ENCODE measurements at places on chromosomes 11 and 22.

DNA sequence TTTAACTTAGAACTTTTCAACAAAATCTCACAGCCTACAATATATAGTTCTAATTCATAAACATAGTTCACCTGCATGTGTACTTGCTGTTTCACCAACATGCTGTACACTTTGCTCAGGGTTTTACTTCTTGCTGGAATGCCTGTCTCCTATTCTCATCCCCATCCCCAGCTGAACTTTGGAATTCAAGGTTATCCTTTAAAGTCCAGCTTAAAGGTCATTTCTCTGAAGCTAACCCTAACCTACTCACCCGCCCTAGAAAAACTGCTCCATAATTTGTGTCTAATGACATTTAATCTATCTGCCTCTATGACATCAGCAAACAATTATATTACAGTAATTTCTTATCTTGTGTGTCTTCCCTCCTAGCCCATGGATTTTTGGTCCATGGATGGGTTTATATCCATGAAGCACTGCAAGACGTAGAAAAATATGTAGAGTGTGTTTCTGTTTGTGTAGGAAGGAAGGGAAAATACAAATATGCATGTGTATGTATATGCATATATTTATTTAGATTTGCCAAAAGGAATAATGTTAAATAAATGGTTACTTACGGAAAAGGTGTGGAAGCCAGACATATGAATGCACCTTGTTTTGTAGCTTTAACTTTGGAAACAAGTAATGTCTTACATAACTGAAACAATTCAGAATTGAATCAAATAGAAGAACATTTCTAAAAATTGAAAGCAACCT lies 99.5 kb upstream of the APOA1 start:
- no peak for DNase-seq

DNA sequence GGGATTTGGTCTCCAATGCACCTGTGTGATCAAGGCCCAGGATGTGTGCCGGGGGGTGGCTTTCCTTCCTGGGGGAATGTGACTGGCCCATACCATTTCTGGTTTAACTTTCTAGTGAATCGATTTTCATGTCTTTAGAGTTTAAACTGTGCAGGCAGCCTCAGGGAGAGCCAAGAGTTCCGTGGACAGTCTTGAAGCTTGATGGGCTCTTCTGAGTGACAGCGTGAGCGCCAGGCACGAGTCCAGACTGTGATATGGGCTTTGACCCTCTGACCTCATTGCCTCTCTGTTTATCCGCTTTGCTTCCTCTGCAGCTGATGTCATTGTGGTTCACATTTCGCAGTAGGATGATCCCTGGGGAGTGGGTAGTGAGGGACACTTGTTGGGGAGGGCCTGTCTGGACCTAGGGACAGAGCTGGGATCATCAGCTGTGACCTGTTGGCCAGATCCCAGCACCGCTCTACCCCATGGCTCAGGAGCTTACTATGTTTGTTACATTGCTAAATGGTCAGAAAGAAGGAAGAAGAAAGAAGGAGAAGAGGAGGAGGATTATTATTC lies 80.6 kb upstream of the CLDN5 start:
- DNase-seq: no peak

DNA sequence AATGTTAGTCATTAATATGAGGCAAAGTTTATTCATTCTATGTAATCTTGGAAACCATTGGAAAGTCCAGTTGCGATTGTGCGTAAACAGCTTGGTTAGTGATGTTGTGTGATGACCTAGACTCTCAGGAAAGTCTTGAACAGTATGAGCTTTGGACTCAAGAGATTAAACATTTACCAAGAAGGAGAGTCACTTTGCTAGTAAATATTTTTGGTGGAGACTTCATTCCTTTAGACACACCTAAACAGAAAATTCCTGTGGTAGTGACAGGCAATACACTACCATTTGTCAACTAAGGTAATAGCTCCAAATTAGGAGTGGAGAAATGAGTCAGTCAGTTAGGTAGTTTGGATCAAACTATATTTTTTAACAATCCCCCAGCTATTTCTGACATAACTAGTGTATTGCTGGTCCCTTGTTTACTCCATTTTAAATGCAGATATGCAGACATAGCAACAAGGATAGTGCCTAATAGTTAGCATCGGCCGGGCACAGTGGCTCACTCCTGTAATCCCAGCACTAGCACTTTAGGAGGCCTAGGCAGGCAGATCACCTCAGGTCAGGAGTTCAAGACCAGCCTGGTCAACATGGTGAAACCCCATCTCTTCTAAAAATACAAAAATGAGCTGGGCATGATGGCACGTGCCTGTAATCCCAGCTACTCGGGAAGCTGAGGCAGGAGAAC lies 89.3 kb downstream of the ARHGAP42 start:
- peak; percentile 42 for DNase-seq

DNA sequence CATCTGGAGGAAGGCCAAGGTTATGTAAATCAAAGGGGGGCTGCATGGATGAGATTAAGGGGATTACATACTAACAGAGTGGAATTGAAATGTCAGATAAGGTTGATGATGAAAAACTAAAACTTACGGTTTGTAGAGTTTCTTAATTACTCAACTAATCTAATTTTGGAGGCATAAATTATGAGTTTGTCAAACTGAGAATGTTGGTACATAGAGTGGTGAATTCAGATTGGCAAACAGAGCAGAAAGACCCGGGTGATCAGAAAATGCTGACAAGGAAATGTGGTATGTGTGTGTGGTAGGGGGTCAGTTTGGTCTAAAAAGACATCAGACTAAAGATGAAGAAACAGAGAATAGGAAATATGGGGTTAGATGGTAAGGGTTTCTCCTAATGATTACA lies 11.0 kb downstream of the MS4A6E start:
- no peak for DNase-seq

- no peak for DNase-seq
Measured at GRCh38 chr22:37664249-37665101, 6.0 kb downstream of the PDXP start.

- no peak for DNase-seq
Measured at GRCh38 chr11:1830322-1831223, 4.2 kb upstream of the SYT8 start.

DNA sequence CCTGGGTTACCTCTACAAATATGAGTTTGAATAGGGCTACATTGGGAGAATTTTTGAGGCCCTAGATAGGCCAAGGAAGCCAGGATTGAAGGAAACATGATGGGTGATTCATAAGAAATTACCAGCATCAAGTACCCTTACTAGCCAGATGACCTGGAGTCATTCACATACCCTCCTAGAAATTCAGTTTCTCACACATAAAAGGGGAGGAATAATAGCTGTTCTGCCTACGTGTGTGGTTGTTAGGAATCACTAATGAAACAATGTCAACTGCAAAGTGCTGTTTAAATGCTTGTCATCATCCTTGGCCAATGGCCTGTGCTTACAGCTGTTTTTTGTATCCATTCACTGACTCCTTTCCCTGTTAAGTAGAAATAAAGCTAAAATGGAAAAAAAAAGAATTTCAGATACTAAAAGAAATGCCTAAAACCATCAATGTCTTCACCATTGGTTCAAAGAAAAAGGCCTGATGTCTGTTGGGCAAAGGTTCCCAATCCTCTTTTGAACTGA lies 114.4 kb downstream of the NCAM1 start:
- DNase-seq: no peak

DNA sequence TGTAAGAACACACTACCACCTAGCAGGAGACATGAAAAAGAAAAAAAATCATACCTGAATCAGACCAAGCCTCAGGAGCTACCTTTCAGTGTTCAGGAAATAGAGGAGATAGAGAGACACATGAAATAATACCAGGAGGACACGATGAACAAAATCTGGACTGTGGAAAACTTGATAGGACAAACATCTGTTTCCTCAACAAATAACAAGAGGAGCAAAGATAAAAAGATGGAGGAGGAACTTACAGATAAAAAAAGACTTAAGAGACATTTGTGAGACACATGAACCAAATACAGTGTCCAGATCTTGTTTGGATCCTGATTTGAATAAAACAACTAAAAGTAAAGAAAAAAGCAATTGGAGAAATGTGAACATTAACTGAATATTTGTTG lies 12.4 kb upstream of the KCNE3 start:
- no peak for DNase-seq

DNA sequence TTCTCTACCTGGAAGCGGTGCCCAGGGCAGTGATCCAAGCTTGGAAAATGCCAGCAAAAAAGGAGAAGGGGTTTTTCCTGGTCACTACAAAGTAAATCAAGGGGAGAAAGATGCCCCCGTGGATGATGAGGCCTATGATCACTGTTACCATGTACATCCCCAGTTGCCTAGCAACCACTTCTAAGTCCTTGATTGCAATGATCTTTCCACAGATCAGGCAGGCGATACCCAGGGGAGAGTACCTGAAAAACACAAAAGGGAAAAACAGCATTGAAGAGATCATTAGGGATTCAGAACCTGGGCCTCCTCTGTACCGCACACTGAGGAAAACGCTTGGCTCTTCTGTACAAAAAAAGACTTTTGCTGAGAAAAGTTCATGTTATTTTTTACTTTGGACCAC lies 127.1 kb downstream of the SLC1A2 start:
- no peak for DNase-seq

GRCh38 chr11:118872403-118872821 lies 11.3 kb upstream of the CXCR5 start:
- DNase-seq: no peak

DNA sequence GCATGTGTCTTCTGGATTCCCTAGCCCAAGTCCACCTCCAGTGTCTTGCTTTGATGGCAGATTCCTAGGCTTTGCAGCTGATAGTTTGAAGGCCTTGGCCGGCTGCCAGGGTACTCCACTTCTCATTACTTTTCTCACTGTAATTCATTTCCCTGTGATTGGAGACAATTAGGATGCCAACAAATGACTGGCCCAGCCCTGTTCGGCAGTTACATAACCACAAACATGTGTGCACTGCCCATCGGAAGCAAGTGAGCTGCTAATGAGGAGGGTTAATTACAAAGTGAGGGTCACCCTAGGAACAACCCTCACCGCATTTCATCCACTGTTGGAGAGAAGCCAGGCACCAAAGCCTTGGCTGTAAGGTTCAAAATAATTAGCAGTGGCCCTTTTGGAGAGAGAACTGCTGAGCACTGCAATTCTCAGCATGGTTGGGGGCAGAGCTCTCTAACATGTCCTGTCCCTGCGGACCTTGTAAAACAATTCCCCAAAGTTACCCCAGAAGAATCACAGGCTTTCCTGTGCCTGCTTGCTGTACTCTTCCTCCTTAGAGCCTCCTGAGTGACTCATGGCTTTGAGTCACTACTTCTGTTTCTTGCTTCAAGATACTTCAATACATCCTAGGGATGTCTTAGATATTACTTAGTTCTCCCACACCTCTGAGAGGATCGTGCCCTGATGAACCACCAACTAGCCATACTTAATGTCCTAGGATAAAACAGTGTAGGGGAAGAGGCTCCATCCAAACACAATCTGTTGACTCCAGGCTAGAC lies 109.7 kb upstream of the GALNT18 start:
- peak; percentile 58 for DNase-seq

DNA sequence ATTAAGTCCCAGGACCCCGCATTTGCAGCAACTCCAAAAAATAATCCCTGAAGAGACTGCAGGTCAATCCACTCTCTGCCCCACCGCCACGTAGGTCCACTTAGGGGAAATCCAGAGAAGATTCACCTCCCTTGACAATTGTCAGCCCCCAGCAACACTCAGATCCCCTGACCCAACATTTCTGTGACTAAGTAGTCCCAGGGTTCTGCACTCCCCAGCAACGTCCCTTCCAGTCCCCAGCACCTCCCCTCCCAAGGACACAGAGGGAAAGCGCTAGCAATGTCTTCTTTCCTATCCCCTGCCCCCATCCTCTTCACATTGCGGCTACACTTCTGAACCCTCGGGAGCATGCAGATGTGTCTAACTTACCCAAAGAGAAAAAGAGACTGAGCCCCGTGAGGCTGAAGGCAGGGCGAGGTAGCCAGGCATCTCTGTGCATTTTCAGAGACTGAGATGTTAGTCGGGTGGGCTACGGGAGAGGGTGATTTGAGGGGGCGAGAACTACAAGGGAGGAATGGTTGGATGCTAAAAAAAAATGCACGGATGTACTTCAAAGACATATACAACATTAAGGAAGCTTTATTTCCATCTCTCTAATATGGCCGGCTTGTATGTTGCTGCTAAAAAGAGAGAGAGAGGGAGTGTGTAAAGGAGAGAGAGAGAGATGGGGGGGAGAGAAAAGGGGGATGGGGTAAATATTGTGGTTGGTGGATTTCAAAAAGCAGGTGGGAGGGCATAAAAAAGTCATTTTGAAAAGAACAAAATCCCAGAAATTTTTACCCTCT lies at the start of gene SCN2B:
SCN2B (minus strand) TSS at position 647 of the 785 bp plus-strand sequence; CDS start at position 439, 208 bp downstream.
- no peak for DNase-seq

DNA sequence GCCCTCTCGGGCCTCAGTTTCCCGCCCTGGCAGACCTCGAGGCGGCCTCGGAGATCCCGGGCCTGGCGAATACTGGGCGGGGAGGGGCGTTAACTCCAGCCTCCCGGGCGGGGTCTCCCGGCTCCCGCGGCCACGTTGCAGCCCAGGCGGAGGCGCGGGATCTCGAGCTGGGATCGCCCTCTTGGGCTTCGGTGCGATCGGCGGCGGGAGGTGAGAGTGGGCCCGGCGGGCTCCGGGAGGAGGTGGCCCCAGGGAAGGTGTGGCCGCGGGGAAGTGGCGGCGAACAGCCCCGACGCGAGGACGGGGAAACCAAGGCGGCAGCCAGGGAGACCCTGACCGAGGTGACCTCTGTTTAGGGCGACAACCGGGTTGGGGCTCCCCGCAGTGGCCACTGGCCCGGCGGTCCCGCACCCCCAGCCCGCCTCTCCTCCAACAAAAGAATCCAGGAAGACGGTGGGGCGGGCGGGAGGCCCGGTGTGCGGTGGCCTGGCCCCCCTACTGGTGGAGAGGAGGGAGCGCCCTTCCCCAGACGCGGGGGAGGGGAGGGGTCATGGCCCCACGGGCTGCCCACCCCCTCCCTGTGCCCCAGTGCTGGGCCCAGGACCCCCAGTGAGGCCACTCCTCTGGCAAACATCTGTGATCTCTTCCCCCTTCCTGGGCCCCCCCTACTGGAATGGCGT lies at the start of gene PHETA2:
PHETA2 (plus strand) TSS at position 117 of the 680 bp plus-strand sequence. CDS start 3,046 bp downstream, outside the sequence.
- DNase-seq: no peak

DNA sequence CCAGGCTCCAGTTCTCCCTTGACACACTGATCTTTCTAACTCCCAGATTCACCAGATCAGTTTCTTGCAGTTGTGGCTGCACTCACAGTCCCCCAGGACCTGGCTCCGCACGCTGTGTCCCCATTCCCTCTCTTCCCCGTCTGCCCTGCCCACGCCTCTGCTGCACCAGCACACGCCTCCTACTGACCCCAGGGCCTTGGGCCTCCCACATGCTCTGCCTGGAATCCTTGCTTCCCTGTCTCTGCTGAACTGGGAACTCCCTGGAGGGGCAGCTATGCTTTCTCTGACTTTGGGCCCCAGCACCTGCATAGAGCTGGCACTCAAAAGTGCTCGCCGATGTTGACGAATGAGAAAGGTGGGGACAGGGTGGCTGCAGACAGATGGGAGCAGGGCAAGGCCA lies 68.9 kb downstream of the MYO7A start:
- no peak for DNase-seq

- DNase-seq: no peak
Measured at GRCh38 chr11:90135016-90135415, 553 bp downstream of the NAALAD2 start.

GRCh38 chr22:50173311-50173982 lies 2.9 kb downstream of the PANX2 start:
- no peak for DNase-seq

- no peak for DNase-seq
Measured at GRCh38 chr22:36913427-36914389, at the start of gene CSF2RB. CSF2RB (plus strand) TSS chr22:36913628; CDS start chr22:36922208, 8,580 bp downstream.

All from HS-5 (cell line).